ENCODE measurements at places on chromosomes 13 and 19.

GRCh38 chr13:37486171-37486681, 112.3 kb downstream of the POSTN start:
- DNase-seq, result no peak

- peak; percentile 93 for DNase-seq
Measured at GRCh38 chr19:39351537-39352064, 9.4 kb downstream of the SAMD4B start.

DNA sequence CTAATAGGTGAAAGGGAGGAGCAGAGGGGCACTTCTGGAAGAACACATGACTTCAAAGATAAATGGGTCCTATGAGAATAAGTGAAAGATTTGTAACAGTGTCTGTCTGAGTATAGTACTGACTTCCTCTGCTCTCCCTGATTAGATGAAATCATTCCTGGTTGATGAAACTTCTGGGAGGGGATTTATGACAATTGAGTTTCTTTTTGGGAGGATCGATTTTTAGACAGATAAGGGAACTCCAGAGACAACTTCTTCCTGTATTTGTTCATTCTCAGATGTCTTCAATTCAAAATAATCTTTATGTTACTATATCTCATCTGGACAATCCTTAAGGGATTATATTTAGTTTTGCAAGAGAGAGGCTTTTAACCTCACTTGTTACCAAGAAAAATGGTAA, 20.0 kb downstream of the SETDB2 start:
- DNase-seq, result no peak

- no peak for DNase-seq
Measured at GRCh38 chr19:33441828-33442227, 68.3 kb downstream of the CEBPG start.

- DNase-seq, result peak; percentile 31
Measured at GRCh38 chr13:114049026-114049425, 75.2 kb upstream of the C13orf46 start.

DNA sequence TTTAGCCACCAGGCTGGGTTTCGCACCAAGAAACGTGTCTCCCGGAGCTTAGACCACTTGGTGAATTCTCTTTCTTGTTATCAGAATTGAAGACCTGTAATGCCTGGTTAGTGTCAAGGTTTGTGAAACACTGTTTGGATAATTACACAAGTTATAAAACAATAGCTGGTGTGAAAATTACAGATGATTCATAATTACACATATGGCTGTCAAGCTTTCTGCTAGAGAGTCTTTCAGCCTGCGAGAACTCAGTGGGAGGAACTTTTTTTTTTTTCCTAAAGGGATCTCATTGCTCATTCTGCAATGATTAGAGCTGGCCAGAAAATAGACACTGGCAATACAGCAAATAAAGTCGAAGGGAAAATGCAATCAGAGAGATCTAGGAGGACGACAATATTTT, 13.4 kb upstream of the KLK4 start:
- DNase-seq, result no peak

DNA sequence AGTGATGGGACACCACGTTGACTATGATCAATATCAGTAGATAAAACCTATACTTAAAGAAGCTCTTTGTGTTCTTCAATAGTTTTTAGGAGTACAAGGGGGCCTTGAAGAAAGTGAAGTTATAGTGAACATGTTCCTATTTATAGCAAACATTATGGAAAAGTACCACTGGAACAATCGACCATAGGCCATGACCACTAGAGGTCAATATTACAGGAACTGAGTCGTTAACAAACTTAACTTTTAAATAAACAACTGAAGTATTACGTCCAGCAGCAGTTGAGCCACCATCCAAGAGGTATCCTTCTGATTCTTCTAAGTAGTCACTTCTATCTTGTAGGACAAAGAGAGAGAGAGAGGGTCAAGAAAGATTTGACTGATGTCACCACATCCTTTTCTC, 391.0 kb upstream of the SLITRK5 start:
- DNase-seq, result no peak

DNA sequence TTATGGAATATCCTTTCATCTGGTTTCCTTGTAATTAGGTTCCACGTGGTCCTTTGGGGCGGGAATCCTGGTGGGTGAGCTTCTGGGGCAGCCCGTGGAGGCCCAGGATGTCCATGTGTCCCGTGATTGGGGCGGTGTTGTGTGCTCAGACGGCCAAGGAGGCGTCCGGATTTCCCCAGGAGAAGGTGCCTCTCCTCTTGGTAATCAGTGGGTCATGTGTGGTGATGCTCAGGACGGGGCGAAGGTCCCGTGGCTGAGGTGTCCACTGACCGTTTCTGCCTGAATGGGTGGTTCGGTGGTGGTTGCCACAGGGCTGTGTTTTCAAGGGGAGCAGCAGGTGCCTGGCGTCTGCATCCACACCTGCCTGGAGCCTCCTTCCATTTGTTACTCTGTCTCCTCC, 52.2 kb upstream of the F7 start:
- no peak for DNase-seq

GRCh38 chr13:113272701-113273181, 24.3 kb upstream of the LAMP1 start:
- no peak for DNase-seq

DNA sequence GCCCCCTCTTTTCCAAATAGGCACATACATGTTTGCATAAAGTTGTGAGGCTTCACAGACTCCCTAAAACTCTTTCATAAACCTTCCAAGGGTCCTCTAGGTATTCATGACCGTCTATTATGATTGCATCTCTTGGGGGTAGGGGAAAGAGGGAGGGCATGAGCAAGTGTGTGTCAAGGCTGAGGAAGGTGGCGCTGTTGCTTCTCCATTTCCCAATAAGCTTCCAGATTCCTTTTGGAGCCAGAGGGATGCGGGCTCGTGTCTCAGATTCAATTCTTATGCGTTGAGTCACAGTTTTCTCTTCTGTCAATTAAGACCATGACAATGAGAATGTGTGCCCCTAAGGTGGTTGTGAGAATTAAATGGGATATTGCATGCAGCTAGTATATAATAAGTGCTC, 51.0 kb upstream of the CYP2A7 start:
- DNase-seq, result no peak

DNA sequence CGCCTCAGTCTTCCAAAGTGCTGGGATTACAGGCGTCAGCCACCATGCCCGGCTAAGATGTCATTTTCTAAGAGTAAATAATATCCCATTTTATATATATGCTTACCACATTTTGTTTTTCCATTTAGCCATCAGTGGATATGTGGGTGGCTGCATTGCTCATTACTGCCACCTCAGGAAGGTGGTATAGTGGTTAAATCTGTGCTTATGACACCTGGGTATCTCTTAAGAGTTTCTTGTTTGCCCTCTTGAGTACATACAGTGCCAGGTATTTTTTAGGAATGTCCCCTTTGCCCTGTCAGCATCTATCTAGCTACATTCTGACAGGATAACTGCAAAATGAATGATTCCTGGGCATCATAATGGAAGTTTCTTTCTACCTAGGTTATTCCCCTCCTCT, 14.6 kb downstream of the ZNF69 start:
- no peak for DNase-seq

- no peak for DNase-seq
Measured at GRCh38 chr19:47019431-47020041, at the start of gene NPAS1. TSS of gene NPAS1 (plus strand) at chr19:47019837. CDS start at chr19:47021048, 1,211 bp downstream.

DNA sequence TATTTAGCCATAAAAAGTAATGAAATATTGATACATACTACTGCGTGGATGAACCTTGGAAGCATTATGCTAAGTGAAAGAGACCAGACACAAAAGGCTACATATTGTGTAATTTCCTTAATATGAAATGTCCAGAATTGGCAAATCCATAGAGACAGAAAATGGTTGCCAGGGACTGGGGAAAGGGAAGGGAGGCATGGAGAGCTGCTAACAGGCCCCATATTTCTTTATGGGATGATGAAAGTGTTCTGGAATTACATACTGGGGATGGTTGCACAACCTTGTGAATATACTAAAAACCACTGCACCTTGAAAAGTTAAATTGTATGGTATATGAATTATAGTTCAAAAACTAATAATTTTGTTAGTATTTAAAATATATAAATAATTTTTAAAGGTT, 3.6 kb downstream of the IFT88 start:
- no peak for DNase-seq

DNA sequence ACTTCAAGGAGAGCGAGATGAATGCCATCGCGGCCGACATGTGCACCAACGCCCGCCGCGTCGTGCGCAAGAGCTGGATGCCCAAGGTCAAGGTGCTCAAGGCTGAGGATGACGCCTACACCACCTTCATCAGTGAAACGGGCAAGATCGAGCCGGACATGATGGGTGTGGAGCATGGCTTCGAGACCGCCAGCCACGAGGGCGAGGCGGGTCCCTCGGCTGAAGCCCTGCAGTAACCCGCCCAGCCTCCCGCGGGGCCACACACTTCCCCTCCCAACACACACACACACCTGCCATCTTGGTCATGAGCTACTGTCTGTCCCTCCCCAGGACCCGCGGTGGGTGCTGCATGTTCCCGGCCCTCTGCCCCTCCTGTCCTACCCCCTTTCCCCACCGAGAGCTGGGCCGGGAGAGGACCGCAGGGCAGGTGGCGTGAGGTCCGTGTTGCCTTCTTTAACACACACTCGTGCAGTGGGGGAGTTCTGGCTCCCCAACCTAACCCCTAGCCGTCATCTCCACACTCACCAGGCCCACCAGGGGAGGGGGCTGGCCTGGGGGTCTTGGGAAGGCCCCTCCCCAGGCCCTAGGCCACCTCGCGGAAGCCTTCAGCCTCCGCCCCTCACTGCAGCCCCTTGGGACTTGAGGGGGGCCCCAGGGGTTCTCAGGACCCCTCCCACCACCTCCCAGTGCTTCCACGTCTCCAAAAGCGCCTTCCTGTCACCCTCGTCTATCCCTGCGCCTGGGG, 11.8 kb downstream of the STX10 start:
- no peak for DNase-seq

DNA sequence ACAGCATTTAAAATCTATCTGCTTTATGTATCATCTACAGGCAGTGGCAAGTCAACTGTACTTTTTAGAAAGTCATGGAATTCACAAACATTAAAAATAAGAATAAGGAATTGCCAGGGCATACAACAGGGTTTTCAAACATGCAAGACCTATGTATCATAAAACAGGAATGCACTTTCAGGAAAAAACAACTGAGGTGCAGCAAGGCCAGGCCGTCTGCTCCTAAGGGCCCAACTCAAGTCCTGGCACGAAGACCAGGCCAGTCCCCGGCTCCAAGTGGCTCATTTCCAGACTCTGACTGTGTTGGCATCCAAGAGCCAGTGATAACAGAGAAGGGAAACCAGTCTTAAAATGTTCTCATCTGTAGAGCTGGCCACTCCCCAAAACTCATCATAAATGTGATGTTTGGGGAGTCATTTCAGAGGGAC, 7.1 kb downstream of the RFX2 start:
- DNase-seq, result no peak

DNA sequence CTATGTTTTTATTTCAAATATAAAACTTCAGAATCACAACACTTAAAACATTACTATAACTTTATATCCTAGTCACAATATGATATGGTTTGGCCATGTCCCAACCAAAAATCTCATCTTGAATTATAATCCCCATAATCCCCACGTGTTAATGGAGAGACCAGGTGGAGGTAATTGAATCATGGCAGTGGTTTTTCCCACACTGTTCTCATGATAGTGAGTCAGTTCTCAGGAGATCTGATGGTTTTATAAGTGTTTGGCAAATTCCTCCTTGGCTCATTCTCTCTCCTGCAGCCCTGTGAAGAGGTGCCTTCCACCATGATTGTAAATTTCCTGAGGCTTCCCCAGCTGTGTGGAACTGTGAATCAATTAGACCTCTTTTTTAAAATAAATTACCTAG, 307.6 kb downstream of the SPRY2 start:
- DNase-seq, result no peak

DNA sequence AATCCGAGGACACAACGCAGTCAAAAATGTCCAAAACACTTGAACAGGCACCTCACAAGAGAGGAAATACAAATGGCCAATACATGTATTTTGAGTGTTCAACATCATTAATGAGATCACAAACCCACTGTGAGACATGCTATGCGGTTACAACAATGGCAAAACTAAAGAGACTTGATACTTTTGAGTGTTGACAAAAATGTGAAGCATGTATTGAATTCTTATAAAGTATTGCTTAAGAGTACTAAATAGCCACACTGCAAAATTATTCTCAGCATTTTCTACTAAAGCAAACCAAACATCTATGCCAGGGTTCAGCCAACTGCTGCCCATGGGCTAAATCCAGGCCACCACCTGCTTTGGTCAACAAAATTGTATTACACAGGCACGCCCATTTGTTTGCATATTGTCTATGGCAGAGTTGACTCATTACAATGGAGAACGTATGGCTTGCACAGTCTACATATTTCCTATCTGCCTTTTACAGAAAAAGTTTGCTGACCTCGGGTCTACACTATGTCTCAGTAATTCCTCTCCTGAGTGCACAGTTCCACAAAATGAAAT, 135.3 kb downstream of the B3GLCT start:
- no peak for DNase-seq

- no peak for DNase-seq
Measured at GRCh38 chr13:42364613-42365000, 92.7 kb downstream of the AKAP11 start.

- peak; percentile 55 for DNase-seq
Measured at GRCh38 chr13:49627831-49628652, at the start of gene ARL11. TSS of gene ARL11 (plus strand) at chr13:49628507. CDS start at chr13:49630448, 1,941 bp downstream.

- DNase-seq, result no peak
Measured at GRCh38 chr19:9566729-9567128, 17.6 kb downstream of the ZNF121 start.

Data from activated CD4-positive, alpha-beta T cell treated with anti-CD3 and anti-CD28 coated beads, Interleukin-2, Interleukin-6, amounts not matched to agents 100 ng/mL and 50 ng/mL, durations not matched to agents 16 hours and 8 hours (primary cell).